ENCODE measurements at places on chromosomes 2 and 18.

DNA sequence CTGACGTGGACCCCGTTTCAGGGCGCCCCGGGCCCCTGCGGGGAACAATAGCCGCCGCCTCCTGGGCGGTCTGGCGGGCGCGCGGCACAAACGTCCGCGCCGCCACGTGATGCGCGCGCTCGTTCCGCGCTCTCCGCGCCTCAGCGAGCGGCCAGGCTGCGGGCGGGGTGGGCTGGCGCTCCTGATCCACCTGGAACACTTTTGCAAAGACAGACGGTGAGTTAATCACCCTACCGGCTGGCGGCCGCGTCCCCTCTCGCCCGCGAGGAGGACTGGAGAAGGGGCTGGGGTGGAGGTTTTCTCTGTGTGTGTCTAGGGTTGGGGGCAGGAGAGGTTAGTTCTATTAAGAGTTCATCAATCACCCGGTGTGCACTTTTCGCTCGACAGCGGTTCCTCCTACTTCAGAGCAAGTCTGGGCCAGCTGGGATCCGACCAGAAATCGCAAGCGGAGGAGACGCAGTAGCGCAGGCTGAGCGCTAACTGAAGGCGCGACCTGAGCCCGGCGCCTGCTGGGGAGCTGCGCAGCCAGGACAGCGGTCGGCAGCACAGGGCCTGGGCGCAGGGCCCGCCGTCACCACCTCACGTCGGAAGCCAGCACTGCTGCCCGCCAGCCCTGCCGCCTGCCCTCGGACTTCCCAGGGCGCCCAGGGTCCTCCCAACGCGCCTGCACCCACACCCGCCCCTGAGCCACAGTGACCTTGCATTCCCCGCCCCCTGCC lies 10.3 kb upstream of the HOXD1 start:
- no peak for DNase-seq

DNA sequence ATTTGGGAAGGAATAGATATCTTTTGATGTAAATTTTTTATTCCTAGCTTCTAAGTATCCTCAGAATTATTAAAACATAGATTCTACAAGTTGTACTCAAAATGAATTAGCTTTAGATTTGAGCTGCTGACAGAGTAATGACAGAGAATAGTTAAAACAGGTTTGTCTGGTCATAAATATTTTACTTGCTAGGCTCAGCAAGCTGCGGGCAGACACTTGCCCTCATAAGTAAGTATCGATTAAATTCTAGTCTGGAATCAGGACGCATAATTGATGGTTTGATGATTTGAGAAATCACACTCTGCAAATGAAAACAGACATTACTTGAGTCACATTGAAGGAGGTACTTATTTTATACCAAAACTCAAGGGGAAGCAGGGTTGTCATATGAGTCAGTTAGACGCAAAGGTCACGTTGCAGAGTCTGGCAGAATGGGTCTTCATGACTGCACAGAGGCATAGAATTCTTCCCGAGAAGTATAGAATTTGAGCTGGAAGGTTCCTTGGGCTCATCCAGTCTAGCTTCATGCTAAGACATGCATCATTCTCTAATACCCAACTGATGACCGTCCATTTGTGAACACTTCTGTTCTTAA lies 27.5 kb downstream of the ARL4C start:
- no peak for DNase-seq

- no peak for DNase-seq
Measured at GRCh38 chr18:77209587-77209986, 40.1 kb upstream of the GALR1 start.

DNA sequence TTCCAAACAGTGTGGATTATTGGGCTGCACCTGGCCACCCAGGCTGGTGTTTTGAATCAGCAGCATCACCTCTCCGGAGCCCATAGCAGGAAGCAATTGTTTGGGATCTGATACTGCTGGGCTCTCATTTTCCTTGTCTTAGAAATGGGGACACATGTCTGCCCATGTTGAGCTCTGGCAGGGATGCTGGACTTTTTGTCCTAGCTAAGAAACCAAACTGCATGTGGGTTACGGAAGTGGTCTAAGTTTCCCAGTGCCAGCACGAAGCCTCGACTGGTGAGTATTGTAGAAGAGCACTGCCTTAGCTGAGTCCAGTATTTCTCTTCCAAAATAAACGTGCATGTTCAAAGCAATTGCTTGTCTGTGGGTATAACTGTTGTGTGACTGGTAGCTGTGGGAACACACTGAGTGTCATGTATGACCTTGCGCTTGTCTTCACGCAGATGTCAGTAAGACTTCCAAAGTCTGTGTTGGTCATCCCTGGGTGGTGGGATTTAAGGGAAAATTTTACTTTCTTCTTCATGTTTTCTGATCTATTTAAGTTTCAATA lies 43.6 kb downstream of the SH3RF3 start:
- DNase-seq, result no peak

- no peak for DNase-seq
Measured at GRCh38 chr2:205764270-205764746, 82.0 kb downstream of the NRP2 start.

DNA sequence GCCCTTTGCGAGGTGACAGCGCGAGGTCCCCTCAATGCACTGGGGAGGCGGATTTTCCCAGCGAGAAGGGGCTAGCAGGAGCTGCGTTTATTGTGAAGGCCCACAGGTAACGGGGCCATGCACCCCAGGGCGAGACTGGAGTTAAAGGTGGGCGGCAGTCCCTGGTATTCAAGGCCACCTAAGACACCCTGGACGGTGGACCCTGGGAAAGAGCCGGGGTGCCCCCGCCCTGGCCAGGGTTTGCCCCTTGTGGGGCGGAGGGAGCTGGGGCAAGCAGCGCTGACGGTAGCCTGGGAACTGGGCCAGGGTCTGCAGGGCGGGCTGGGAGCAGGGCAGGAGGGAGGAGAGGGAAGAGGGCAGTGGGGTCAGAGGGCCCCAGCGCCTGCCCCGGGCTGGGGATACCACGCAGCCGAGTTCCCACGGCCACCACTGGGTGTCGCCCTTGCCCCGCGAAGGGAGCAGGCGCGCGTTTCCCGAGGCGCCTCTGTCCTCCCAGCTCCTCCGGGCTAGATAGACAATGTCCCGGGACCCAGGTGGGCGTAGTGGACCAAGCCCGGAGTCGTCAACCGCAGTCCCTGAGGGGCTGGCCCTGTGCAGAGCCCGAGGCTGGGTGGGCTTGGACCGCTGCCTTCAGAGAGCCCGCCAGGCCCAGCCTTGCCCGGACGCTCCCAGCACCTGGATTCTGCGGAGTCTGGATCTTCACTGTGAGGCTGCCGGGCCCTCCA lies 80.2 kb downstream of the SMAD4 start:
- peak; percentile 71 for DNase-seq

DNA sequence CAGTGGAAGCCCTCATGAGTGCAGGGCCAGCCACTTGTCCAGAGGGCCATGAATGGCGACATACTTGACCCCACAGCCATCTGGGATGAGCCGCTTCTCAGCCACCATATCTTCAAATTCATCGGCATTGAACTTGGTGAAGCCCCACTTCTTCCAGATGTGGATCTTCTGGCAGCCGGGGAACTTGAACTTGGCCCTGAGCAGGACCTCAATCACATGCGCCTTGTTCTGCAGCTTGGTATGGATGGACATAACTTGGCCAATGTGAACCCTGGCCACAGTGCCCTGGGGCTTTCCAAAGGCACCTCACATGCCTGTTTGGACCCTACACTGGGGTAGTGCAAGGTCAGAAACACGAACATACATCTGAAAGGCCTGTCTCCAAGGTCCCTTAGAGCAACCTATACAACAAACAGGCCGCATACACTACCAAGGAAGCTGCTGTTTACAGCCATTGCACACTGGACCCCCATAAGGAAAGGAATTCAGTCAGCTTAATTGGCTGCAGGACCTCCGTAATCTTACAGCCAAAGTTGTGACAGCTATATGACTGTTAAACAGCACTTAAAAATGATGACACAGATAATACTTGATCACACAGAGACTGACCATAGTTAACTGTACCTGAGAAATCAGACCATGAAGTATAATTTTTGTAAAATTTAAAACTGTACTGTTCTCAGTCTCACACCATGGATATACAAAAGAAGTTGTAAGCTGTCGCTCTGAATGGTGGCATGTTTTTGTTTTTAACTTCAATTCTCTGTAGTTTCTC lies 53.8 kb downstream of the USP34 start:
- no peak for DNase-seq

- DNase-seq, result no peak
Measured at GRCh38 chr2:176206682-176207081, 18.2 kb downstream of the HOXD1 start.

GRCh38 chr18:59570101-59570775 lies 127.0 kb downstream of the CCBE1 start:
- no peak for DNase-seq

DNA sequence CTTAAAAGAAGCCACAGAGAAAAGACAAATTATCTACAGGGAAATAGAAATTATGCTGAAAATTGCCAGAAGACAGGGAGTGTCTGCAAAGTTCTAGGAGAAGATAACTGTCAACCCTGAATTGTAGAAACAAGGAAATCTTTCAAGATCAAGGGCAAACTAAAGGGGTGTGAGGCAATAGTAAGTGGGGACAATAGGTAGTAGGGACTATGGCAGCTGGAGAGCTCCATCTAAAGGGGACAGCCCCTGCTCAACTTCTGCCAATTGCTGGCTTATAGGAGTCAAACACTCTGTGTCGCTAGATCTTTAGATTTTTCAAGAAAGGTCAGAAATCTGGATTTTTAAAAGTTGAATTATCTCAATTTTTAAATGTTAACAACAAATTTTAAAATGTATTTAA lies 10.1 kb upstream of the ST3GAL5 start:
- DNase-seq, result no peak

DNA sequence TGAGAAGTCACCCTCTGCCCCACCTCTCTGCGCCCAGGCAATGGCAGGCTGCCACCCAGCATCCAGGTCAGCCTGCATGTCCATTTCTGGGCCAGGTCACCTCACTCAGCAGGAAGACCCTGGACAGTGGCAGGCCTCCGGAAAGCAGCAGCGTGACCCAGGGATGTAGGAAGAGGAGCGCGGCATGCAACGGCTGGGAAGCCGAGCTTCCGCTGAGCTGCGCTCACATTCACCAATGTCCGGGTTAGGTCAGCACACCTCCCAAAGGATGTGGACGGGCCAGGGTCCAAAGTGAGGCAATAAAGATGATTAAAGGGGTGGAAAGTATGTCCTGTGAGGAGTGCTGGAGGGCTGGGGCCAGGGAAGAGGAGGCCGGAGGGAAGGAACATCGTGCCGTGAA lies 174.5 kb downstream of the CTIF start:
- DNase-seq, result no peak

- no peak for DNase-seq
Measured at GRCh38 chr18:37207343-37207742, 358.3 kb downstream of the CELF4 start.

DNA sequence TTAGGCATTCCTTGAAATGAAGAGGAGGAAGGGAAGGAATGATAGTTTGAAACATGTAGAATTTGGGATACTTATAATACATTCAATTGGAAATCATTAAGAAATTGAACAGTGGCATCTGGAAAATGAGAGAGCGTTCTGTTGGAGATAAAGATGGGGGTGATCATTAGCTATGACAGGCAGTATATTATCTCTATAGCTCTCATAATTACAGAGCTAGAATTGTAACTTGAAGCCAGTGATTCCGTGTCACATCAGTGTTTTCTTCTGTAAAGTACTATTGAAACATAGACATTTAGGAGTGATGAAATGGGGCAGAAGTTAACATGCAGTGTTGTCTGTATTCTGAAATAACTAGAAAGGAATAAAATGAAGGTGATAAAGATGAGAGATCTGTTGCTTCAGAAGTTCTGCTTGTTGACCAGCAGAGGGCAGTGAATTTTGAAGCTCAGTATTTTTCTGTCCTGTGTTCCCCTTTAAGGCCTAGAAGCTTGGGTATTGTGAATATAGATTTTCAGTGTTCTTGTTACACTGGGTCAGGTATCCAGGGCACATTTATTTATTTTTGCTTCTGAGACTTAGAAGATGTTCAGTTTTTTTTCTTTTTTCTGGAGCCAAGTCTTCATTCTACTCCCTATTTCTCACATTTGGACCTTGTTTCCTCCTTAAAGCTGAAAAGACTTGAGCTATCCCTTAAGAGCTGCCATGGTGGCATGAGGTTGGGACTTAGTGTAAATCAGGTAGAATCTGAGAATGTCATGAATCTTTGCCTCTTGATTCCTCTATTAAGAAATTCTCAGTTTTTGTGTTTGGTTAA lies 157.4 kb downstream of the TAF4B start:
- peak; percentile 32 for DNase-seq

DNA sequence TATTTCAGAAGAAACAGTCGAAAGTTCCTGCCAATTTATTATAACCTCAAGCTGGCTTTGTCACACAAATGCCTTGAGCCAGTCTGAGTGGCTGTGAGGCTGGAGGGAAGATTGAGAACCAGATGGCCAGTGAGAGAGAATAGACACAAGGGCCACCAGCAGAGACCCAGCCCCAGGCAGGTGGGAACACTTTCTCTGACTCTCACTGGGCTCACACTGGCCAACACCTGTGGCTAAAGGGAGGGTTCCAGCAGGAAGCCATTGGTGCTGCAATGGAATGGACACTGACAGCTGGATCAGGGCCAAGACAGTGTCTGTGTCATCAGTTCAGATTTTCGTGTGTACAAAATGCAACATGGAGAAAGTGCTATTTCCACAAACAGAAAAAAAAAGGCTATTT lies 29.9 kb downstream of the LOXHD1 start:
- DNase-seq, result no peak

DNA sequence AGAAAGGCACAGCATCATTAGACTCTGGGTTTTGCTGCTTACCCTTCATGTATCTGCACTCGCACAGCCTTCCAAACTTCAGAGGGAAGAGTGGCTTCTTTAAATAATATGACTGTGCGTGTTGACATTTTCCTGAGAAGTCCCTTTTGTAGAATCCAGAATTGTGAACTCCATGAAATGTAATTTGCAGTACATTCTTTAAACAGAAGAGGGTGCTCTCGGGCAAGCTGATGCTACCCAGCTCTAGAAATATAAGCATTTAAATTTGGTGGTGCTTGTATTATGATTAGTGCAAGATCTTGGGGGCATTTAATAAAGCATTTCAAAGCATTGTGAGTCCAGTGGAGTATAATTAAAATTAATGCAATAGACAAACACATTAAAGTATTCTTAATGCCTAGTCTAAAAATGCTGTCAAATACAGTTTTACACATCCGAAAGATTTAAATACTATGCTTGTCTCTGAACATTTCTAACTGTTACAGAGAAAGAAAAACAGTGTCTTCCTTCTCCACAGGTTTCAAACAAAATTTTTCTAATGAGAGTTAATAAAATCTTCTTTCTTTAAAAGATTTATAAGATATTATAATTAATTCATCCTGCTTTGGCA lies 17.3 kb upstream of the GTF2A1L start:
- no peak for DNase-seq

GRCh38 chr2:160105366-160105765 lies 43.0 kb upstream of the PLA2R1 start:
- no peak for DNase-seq

DNA sequence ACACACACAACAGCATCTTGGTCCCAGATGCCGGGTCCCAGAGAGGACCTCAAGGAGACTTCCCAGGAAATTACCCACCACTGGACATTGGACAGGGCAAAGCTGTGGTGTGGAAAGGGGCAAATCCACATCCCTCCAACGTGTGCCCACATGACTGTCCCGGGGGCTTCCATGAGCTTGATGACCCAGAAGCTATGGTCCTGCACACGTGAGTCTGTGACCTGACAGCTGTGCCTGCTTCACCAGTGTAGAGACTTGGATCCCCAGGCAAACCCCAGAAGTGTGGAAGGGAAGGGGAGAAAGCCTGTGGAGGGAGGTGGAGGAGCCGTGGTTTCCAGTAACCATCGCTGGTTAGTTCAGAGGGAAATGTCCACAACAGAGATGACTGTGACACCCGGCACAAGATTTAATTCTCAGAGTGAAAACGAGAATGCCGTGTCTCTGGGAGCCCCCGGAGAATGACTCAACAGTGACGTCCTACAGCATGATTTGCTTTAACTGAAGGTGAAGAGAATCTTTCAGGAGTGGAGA lies 19.1 kb upstream of the GPR55 start:
- DNase-seq, result no peak
